ENCODE measurements at places on chromosomes 2 and 18.

GRCh38 chr2:204078003-204078698, 141.6 kb downstream of the ICOS start:
- DNase-seq = no peak

- DNase-seq = no peak
Observed at GRCh38 chr18:62328586-62329525, 3.7 kb downstream of the TNFRSF11A start.

DNA sequence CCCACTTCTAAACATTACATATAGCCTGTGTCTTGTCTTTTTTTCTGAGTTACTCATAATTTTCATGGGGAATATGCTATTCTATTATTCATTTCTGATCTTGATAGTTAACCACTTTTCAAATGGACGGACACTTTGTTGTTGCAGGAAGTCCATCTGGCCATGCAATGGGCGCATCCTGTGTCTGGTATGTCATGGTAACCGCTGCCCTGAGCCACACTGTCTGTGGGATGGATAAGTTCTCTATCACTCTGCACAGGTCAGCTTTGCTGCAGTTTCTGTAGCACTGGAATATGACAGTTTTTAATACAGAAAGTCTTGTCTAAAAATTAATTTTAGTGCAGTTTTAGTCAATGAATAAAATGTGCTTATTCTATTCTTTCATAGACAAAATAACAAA, 3.3 kb downstream of the G6PC2 start:
- no peak for DNase-seq

GRCh38 chr18:6414723-6415417, at the start of gene L3MBTL4:
L3MBTL4 (minus strand) TSS chr18:6414911; CDS start chr18:6311625, 103,286 bp downstream.
- peak; percentile 1 for DNase-seq

DNA sequence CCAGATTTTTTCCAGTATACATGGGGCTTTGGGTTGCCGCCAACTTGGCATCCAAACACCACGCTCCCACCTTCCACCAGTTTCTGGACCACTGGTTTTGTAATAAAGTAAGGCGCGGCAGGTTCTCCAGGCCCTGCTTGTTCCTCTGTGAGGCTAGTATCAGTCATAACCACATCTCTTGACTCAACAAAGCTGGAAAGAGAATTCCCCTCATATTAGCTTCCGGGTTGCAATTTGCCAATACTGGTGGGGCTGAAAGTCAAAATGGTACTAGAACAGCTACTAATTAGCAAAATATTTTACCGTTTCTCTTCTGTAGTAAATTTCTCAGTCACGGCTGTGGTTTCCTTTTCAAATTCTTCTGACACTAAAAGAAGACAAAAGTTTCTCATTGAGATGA, 25.0 kb downstream of the TTN start:
- DNase-seq = no peak

DNA sequence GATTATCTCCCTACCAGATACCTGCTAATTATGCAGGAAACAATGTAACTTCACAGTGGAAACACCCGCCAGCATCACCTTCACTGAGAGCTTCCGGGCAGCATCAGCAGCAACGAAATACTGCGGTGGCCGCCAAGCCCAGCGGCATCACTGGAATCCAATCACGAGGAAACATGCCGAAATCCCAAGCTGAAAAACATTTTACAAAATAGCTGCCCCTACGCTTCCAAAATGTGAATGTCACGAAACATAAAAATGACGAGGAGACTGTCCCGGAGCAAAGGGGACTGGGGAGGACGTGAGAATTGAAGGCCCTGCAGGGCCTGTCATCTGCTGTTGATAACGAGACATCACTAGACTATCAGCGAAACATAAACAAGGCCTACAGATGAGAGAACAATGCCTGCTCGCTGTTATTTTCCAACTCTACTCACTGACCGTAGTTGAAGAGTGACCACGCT, 82.6 kb downstream of the HDAC4 start:
- DNase-seq = no peak

GRCh38 chr2:41504532-41504931, 543.3 kb upstream of the PKDCC start:
- no peak for DNase-seq

DNA sequence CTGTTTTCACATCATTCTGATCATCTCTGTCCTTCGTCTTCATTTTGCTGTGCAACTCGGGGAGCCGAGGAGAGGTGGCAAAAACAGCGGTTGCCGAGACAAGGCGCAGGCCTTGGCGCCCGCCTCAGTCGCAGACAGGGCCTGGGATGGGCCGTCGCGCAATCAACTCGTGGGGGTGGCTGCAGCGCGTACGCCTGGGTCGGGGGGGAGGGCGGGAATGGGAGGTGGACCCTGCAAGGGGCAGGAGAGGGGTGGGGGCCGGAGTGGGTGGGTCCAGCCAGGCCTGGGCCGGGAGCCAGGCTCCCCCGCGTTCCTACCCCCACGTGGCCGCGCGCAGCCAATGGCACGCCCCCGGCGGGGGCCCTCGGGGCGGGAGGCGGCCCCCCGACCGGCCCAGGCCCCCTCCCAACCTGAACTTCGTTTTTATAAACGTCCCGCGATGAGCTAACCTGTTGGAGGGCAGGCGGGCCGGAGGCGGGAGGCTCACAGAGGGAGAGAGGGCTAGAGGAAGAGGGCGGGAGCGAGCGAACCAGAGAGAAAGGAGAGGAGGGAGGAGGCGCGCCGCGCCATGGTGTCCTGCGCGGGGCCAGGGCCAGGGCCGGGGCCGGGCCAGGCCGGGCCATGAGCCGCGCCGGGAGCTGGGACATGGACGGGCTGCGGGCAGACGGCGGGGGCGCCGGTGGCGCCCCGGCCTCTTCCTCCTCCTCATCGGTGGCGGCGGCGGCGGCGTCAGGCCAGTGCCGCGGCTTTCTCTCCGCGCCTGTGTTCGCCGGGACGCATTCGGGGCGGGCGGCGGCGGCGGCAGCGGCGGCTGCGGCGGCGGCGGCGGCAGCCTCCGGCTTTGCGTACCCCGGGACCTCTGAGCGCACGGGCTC, at the start of gene HOXD13:
TSS of gene HOXD13 (plus strand) at position 452 of the 875 bp plus-strand sequence. CDS start at position 622, 170 bp downstream.
- no peak for DNase-seq

DNA sequence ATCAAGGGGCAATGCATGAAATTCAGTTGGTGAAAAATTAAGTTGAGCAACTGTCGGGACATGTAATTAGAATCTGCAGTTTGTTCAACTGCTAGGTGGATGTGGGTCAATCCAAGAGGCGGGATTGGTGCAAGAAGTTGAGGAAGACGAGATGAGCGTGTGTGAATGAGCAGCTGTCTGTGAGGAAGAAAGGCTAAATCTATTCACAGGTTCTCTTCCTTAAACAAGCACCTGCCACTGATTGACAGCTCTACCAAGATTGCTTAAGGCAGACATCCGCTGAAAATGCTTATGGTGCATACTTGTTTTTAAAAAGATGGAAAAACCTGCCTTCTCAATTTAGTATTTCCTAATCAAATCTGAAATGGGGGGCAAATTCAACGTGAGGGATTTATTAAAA, 323.4 kb upstream of the THUMPD2 start:
- no peak for DNase-seq
